ENCODE measurements at places on chromosomes 7 and 10.

DNA sequence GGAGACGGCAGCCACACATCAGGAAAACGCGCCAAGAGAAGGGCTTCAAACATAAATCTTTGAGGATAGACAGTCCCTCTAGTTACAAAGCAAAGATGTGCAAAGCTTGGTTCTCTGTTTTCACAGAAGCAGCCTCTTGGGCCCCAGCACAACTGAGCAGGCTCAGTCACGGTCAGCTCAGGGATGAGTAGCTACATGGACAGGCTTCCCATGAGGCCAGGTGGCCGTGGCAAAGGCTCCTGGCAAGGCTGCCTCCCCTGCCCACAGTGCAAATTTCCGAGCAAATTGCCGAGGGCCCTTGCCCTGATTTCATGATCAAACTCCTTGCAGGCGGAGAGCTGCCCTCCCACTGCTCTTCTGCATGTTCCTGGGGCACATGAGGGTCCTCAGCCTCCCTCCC is 37.8 kb upstream of the EN2 start:
- DNase-seq = no peak

- DNase-seq = no peak
Measured at GRCh38 chr10:3856593-3856992, 71.6 kb upstream of the KLF6 start.

DNA sequence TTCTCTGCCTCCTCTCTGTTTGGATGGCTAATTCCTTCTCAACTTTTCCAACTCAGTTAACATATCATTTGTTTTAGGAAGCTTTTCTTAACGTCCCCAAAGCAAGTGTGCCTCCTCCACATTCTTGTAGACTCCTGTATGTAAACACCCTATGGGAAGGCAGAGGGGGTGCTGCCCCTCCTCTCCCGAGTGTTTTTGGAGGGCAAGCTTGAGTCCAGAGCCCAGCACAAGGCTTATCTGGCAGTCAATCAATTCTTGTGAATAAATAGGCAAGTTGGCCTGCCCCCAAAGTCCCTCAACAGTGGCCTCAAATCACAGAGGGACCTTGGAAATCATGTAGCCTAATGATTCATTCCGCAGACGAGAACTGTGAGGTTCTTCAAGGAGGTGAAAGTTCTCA is 305.6 kb downstream of the RPS24 start:
- no peak for DNase-seq

- DNase-seq = peak; percentile 50
Measured at GRCh38 chr10:58175990-58176900, 91.4 kb downstream of the IPMK start.

GRCh38 chr10:50497758-50498157 is 126.0 kb downstream of the SGMS1 start:
- peak; percentile 13 for DNase-seq

- DNase-seq = no peak
Measured at GRCh38 chr7:134662871-134663205, 16.2 kb downstream of the BPGM start.

DNA sequence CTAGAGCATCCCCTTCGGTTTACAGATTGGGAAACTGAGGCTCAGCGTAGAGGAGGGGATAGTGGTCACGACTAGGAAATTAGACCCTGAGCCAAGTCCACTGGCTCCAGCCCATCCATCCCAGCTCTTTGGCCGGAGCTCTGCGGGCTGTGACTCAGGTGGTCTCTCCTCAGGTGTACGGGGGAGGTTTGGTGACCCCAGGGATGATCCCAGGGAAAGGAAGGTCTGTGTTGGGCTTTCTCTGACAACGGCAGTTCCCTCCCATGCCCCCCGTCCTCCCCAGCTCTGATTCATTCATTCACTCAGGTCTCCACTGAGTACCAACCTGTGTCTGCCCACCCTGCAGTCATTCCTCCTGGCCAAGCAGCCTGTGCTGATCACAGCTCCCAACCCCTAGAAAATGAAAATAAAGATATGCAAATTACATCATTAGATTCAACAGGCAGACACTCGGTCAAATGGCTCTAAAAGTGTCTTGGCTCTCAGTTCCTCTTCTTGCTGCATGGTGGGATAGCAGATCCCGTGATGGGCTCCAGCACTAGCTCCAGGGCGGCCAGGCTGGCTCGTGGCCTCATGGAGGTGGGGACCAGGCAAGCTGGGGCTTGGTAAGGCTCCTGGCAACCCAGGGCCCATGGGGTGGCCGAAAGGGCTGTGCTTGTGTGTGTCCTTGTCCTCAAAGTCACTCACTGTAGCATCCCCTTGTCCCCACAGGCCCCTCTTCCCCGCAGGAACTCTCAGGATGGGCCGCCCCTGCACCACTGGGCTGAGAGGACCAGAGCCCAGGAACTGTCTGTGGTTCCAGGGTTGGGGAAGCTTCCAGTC is 37.8 kb downstream of the CLRN3 start:
- no peak for DNase-seq

All from hepatocyte (in vitro differentiated cells).